ENCODE measurements at places on chromosomes 4 and X.
A peak's percentile ranks its signal among the peaks of the same experiment; 100 is the strongest.

DNA sequence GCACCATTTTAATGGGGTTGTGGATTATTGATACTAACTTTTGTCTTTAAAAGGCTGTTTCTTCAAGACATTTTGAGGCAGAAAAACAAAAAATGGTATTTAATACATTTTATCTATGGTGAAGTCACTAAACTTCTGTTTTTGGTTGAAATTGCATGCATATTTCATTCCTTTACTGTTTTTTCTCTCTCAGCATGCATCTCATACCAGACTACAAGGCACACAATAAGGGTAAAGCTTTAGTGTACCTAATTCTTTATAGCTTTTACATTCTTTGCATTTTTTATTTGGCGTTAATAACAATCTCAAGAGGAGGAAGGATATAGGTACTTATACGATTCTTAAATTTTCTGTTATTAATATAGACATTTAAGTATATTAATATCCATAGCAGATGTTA lies 151.0 kb upstream of the DKK2 start:
- no peak for DNase-seq

GRCh38 chrX:57651169-57651919 lies 28.7 kb downstream of the NLRP2B start:
- no peak for DNase-seq

- no peak for DNase-seq
Observed at GRCh38 chr4:98394134-98394533, 132.9 kb downstream of the RAP1GDS1 start.

- no peak for DNase-seq
Observed at GRCh38 chr4:98528882-98529281, 129.5 kb downstream of the TSPAN5 start.

DNA sequence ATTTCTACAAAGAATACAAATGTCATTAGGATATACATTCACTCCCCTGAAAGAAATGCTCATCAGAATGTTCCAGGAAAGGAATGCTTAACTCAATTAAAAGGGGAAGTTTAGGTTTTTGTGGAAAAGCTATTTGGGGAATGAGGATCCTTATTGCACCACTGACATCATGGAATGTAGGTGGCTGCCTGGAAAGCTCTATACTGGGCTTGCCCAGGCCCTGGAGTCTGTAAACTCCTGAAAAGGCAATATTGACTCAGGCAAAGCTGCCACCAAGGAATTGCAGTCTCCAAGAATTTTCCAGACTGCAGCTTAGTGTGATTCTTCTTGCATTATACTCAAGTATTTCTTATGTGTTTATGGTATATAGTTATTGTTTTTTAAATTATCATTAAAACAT lies 15.7 kb downstream of the DAPP1 start:
- DNase-seq = peak; percentile 28

DNA sequence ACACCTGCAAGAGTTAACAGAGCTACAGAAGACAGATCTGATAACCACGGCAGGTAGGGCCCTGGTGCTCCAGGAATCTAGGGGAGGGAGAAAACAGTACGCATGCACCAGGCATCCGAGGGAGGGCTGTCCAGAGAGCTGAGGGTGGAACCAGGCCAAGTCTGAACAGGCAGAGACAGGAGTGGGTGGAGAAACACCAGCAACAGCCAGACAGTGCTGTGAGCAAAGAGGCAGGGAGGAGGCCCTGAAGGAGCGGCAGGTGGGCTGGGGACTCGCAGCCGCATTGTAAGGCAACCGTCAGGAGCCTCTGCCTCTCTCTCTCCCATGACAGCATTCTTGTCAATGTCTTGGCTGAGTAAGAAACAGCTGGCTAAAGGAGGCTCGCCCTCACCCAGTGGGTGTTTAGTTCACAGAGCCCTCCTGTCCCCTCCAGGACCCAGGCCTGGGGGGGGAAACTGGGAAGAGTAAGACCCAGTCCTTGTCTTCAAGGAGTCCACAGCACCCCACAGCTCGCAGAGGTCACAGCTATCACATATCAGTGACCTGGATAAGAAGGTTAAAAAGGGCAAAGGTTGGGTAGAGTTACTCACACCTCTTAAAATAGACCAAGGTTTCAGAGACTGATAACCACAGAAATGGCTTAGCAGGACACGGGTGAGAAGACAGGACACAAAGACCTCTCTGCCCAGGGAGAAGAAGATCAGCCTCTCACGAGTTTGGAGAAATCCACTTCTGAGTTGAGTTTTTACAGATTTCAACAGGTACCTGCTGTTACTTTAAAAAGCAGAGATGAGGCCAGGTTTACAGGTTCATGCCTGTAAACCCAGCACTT lies 10.5 kb downstream of the ACSL1 start:
- peak; percentile 89 for DNase-seq

DNA sequence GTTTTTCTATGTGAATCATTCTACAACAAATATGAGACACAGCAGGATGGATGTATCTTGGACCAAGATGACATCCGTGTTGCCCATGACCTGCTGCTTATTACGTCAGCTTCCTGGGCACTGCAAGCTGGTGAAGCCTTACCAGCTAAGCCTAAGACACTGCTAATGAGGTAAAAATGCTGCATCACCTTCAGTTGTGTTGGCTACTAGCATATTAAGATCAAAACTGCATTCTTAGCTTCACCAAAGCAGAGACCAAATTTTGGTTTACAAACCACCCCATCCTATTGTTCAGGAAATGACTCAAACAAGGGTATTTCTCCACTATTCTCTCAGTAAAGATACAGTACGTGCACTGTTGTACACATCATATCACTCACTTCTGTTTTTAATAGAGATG lies 50.3 kb downstream of the MAML3 start:
- no peak for DNase-seq

- DNase-seq = no peak
Observed at GRCh38 chr4:4358093-4358854, 28.6 kb upstream of the NSG1 start.

- DNase-seq = no peak
Observed at GRCh38 chrX:77962068-77962902, 7.2 kb downstream of the PGAM4 start.

GRCh38 chr4:53003959-53004358 lies 141.8 kb downstream of the RASL11B start:
- DNase-seq = no peak

GRCh38 chr4:158299459-158300007 lies 89.2 kb downstream of the TMEM144 start:
- no peak for DNase-seq

DNA sequence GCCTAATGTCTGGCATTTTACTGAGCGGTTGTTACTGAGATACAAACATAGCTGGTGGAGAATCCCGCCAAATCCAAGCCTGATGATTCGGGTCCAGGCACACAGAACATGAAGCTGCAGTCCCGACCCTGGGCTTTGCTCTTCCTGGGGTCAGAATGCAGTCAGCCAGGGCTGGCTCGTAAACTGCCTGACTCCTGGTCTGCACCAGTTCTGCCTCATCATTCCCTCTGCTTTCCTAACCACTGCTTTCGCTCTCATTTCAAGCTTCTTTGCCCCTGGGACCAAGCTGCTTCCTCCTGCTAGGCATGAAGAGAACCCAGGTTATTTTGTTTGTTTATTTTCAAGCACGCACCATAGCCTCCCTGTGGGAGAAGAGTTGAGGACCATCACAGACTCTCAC lies 39.3 kb downstream of the GATB start:
- DNase-seq = no peak

- no peak for DNase-seq
Observed at GRCh38 chrX:48695534-48695896, 1.0 kb upstream of the SUV39H1 start.

DNA sequence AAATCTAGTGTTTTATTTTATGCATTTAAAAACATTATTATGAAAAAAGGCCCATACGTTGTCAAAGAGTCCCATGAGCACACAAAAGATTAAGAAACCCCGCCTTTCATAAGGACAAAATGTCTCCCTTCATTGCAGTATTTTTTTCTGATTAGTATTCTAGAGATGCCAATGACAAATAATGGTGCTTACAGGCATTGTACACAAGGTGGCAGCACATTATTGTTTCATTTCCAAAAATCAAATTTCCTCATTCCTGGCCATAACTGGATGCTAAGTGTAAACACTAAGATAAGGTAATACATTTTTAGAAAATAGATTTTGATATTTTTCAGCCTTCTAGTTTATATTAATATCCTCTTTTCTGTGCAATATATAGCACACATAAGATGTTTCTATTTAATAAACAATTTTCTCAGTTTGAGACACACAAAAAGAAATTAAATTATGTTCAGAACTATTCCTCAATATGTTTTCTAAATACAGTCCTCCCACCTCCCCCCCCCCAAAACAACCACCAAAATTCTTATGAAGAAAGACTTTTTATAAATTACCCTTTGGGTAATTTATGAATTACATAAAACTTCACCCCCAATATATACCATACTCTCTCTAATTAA lies 47.7 kb downstream of the TIGD2 start:
- no peak for DNase-seq

All from colonic mucosa (tissue), 4 donors.